ENCODE measurements at places on chromosomes 1 and 21.
A peak's percentile ranks its signal among the peaks of the same experiment; 100 is the strongest.

GRCh38 chr1:150364231-150365003, 470 bp downstream of the RPRD2 start:
- peak; percentile 42 for DNase-seq

- no peak for DNase-seq
Observed at GRCh38 chr1:177309880-177310279, 139.1 kb downstream of the BRINP2 start.

GRCh38 chr1:32487182-32487581, 22.3 kb downstream of the ZBTB8B start:
- no peak for DNase-seq

DNA sequence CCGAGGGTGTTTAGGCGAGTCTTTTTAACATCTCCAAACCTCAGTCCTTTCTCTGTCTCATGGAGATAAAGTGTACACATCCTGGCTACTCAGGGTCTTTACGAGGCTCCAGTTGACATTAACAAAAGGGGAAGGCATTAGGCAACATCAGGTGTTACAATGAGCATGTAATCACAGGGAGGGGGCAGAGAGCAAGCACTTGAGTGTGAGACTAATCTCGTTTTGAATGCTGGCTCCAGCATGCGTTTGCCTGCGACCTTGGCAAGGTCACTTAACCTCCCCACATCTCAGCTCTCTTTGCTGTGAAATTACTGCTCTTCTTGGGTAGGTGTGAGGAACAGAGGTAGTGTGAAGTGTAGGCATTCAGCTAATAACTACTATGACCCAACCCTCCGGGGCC, 3.1 kb downstream of the TNNT2 start:
- DNase-seq, result no peak

DNA sequence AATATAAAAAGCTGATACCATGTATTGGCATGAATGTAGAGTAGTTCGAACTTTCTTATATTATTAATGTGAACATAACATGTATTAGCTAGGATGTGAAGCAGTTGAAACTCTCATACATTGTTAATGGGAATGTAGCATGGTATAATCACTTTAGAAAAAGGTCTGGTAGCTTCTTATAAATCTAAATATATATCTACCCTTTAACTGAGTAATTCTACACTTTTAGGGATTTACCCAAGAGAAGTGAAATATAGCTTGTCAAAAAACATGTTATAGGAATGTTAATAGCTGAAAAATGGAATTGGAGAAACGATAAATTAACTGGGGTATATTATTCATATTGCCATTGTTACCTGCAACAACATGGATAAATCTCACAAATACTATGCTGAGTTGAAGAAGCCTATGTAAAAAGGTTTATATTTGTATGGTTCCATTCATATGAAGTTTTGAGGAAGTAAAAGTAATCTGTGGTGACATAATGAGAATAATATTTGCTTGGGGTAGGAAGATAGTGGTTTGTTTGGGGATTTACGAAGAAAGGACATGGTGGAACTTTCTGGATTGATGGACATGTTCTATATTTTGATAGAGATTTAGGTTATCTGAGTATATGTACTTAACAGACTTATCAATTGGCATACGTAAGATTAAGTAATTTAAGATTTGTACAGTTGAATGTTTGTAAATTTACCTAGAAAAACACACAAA, 76.6 kb downstream of the MAST2 start:
- no peak for DNase-seq

- no peak for DNase-seq
Observed at GRCh38 chr1:231925864-231926263, 299.3 kb downstream of the DISC1 start.

GRCh38 chr1:225813214-225813964, 3.5 kb downstream of the EPHX1 start:
- DNase-seq, result no peak

DNA sequence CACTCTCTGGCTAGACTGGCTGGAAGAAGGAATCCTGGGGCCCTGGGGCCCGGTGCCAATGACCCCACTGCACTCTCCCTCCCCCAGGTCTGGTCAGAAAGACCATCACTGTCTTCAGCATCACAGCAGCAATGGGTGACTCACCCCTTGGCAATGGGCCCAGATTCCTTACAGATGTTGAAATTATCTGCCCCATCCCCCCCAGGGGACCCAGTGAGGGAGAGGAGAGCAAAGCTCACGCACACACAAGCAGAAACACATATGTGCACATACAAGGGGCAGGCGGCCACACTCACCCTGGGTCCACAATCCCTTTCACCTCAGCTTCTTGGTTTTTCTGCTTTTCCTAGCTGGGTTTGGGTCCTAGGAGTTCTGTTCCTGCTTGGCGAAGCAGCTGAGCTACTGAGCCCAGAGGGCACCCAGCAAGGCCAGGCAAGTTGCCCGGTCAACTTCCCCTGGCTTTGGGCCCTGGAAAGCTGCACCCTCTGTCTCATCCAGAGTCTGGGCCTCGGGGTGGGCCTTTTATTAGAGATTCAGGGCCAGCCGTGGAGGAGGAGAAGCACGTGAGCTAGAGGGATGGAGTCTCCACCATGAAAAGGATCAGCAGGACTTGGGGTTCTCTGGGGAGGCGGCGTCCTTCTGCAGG, 2.6 kb downstream of the COL16A1 start:
- no peak for DNase-seq

- no peak for DNase-seq
Observed at GRCh38 chr1:69215883-69216282, 351.8 kb upstream of the LRRC7 start.

- DNase-seq, result no peak
Observed at GRCh38 chr21:44333509-44334328, 5.5 kb downstream of the CFAP410 start.

DNA sequence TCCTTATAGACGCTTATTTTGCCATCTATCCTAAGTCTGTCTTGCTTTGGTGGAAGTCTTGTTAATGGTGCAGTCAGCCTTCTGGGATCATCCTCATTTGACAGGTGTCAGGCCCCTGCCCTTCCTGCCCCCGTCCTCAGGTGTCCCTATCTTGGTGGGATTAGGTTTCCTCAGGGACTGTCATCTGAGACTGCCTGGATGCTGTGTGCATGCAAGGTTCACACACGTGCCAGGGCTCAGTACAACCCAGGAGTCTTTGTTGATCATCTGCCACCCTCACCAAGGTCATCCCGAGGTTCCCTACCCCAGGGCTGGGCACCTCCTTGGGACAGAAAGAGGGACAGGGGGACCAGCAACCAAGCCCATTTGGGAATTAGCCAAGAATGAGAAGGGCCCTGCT, 18.0 kb downstream of the PADI2 start:
- no peak for DNase-seq

GRCh38 chr1:198096390-198096789, 60.4 kb upstream of the NEK7 start:
- DNase-seq, result no peak

- DNase-seq, result no peak
Observed at GRCh38 chr21:35257413-35257812, 208.3 kb upstream of the RUNX1 start.

DNA sequence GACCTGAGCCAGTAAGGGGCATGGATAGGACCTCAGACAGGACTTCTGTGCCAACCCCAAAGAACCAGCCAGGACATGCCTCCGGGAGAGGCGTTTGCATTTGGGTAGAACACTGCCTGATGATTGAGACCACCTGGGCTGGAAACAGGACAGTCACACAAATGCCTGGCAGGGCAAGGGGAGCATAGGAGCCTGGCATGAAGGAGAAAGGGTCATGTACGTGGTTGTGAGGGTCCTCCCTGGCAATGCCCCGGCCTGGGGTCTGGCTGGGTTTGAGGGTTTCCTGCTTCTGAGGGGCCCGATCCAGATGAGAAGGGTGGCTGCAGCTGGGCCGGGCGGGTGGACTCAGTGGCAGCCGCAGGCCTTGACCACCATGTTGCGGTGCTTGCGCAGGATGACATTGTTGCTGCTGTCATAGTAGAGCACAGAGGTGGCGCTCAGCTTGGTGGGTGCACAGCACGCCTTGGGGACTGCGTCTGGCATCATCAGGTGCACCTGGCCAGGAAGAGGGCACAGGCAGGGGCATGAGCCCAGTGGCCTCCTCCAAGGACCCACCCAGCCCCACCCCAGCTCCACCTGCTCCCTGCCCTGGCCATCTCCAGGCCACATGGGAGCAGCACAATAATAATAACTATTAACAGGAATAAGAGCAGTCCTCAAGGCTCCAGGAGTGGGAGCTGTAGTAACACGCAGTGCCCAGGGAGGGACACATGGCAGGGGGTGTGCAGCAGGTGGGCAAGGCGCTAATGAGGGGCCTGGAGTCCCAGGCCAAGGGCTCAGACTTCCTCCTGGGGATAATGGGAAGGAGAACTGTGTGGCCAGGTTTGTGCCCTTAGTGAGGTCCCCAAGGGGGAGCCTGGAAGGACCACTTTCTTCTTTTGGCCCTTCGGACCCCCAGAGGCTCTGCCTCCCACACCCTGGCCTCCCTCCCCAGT, 10.8 kb downstream of the OXCT2 start:
- DNase-seq, result no peak

DNA sequence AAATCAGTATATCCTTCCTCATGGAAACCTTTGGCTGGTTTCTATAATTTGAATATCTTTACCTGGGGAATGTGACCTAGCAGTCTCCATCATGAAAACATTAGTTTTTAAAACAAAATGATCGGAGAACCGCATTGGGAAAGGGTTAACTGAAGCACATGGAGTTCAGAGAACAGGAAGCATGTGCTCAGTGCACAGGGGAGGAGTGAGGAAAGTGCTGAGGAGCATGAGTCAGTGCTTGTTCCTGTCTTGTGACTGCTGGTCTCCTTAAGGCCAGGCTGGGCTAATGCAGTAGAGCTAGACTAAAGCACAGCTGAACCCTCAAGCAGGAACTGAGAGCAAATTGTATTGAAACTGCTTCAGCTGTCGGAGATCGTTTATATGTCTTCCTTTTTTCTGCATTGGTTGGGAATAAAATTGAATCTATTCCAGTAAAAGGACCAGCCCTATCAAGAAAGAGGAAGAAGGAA, 5.8 kb downstream of the IFI16 start:
- peak; percentile 88 for DNase-seq

GRCh38 chr1:48831120-48831978, 54.7 kb upstream of the BEND5 start:
- no peak for DNase-seq

DNA sequence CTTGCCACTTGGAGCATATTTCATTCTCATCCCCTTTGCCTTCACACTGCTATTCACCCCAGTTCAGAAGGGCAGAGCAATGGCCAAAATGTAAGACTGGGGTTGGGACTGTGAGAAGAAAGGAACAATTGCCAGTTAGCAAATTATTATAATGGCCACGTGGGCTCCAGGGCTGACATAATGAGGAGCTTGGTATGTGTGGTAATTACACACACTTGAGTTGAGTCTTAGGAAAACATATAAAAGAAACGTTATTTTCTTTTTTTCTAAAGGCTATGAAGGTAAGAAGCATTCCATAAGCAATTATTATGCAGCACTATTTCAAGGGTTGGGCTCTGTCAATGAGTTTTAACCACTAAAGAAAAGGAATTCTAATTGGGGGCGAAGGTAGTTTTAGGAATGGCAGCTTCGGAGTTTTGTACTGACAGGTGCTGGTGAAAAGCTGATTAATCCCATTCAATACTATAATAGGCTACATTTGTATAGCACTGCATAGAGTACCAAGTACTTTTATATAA, 32.5 kb upstream of the BCL10 start:
- no peak for DNase-seq

DNA sequence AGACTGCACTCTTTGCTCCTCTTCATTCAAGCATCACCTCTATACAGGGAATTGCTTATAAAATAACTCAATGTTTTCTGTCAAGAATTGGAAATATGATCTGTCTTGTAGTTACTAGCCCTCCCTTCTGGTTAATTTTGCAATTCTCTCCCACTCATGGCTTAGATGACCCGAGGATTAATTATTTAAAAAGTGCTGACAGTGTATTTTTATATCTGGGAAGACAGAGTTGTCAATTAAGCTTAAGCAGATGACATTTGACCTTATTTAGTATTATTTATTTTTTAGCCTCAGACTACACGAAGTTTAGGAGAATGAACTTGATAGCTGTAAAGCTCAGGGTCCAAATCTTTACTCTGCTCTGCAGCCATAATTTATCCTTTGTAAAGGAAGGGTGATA, 538.5 kb downstream of the NEGR1 start:
- no peak for DNase-seq

GRCh38 chr1:234316937-234317336, 56.3 kb upstream of the COA6 start:
- DNase-seq, result no peak

GRCh38 chr1:48031676-48032075, 34.5 kb upstream of the TRABD2B start:
- DNase-seq, result no peak

DNA sequence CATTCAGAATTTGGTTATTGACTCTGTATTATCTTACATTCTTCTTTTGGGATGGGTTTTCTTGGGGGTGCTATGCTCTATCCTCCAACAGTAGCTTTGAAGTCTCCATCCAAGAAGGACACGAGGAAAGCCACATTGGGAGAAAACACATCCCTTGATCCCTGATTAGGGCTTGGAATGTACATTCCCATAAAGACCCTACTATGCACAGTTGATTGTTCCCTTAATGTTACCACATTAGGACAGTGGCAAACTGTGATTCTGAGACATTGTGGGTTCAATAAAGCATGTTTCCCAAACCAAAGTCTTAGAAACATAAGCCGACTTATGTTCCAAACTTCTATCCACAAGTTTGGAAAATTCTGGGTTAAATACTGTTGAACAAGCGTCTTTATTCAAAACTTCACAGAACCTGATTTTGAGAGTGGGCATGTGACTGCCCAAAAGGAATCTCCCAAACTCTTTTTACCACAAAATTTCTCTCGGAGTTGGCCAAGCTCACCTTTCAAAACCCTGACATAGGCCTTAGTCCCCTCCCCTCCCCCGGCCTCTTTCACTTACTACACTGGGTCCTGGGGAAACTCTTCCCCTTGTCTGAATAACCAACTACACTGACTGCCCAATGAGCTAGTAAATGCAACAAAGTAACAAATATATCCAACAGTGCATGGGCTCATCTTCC, 177.0 kb upstream of the KAZN start:
- no peak for DNase-seq

Measured in GDM1 (cell line).